Heart right ventricle (tissue), 16 donors: ENCODE measurements at places on chromosomes 13 and 19. TPM values are rescaled to one million over a fixed set of nuclear protein-coding genes. Genes with fewer than 3 reads are reported as not detected.

GRCh38 chr13:26680123-26680450 lies 80.5 kb downstream of the GPR12 start:
- DNase-seq, result no peak
- H3K4me3 ChIP-seq, result no peak overlapping the region
- no peaks in the 10 kb centered on the region for H3K4me1 ChIP-seq
- peaks cover 31% of the 10 kb centered on the region for H3K36me3 ChIP-seq
- H3K27me3 ChIP-seq, result no peaks in the 10 kb centered on the region
- H3K27ac ChIP-seq, result no peak overlapping the region

DNA sequence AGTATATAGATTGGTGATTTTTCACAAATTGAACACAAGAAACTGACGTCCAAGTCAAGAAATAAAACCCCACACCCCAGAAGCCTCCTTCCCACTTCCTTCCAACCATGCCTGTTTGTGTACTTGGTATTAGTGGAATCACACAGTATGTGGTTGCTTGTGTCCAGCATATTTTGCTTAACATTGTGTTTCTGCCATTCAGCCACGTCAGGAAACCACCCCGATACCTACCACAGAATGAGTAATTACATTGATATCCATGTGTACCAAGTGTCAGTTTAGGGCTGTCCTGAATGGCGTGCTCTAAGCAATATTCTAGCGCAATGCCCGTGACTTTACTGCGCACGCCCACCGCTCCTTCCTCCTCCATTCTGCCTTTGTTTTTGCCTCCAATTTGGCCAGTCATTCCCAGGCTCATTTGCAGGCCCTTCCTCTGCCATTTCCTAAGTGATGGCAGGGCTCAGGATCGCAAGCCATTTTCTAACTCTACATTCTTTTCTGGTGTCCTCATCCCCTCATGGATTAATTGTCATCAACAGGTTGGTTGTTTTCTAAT lies 25.9 kb upstream of the MPHOSPH8 start:
- no peak overlapping the region for H3K4me3 ChIP-seq
- no peaks in the 10 kb centered on the region for H3K36me3 ChIP-seq
- H3K27ac ChIP-seq, result no peak overlapping the region
- no peaks in the 10 kb centered on the region for H3K4me1 ChIP-seq
- DNase-seq, result no peak

DNA sequence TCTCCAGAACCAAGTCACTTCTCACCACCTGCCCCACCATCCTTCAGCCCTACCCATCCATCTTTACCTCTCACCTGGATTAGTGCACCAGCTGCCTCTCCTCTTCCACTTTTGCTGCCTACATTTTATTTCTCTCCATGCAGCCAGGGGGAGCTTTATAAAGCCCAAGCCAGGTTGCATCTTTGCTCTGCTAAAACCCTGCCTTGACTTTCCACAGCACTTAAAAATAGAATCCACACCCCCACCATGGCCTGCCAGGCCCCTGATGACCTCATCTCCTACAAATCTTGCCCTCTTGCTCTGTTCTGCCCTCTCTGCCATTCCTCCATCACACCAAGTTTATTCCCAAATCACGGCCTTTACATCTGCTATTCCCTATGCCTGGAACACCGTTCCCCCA lies 1.8 kb downstream of the HOOK2 start:
- H3K27me3 ChIP-seq, result no peaks in the 10 kb centered on the region
- no peaks in the 10 kb centered on the region for H3K36me3 ChIP-seq

DNA sequence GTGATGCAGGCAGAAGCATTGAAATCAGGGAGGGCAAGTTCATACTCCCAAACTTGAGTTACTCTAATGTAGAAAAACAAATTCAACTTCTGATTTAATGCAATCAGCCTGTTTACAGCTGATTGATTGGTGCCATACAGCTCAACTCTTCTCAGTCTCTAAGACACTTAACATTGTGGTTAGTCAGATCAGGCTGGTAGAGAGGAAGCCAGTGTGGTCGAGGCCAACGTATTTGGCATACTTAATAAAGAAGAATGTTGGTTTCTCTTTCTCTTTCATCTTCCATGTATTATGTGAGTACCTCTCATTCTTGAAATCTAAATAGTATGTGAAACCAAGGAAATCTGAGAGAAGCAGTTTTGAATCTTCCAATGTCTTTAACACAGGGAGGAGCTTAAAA lies 255.0 kb upstream of the SLITRK1 start:
- H3K27ac ChIP-seq, result no peak overlapping the region
- no peak for DNase-seq
- H3K27me3 ChIP-seq, result no peaks in the 10 kb centered on the region
- H3K4me1 ChIP-seq, result no peaks in the 10 kb centered on the region

DNA sequence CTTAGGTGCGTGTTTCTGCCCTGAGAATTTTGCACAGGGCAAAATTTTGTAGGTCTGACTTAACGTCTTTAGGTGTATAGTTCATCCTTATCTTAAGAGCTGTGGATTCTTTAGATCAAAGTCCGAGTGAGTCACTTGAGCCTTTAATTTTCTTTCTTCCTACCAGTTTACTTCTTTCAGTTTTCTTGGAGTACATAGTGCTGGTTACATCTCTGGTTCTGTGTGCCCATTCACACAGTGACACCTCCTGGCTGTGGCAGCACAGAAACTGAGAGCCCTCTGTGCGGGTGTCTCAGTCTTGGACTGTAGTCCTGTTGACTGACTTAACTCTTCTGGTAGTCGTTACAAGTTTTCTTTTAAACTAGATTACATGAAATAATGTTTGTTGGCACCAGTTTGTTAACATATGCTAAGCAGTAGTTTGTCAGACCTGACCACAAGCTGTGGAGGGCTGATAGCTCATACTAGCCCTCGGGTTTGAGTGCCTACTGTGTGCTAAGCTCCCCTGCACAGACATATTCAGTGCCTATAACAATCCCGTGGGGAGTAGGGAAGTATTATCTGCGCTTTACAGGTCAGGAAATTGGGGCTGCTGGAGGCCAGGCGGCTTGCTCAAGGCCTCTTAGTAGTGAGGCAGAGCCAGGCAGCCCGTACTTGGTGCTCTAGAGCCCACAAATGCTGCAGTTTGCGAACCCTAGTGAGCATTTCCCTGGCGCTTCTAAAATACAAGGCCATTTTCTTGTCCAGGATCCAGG lies 1.6 kb downstream of the GATAD2A start:
- no peaks in the 10 kb centered on the region for H3K36me3 ChIP-seq
- H3K27me3 ChIP-seq, result no peaks in the 10 kb centered on the region
- H3K4me1 ChIP-seq, result peaks cover 42% of the 10 kb centered on the region
- no peak for DNase-seq
- peak overlapping the region; percentile 96 for H3K4me3 ChIP-seq

DNA sequence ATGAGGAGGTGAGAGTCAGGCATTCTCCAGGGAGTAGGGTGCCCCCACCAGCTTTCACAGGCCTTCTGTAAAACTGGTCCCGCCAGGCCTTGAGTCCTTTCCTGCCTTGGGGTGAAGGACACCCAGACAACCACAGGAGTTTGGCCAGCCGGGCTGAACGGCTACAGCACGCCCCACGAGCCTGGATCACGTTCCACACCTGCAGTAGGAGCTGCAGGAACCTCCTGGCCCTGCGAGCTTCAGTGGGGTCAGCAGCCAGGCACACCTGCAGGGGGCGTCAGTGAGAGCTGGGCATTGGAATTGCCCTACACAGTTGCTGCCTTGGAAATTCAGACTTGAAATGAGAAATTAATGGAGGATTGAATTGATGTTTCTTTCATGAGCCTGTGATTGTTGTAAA lies 45.7 kb downstream of the COL4A2 start:
- no peaks in the 10 kb centered on the region for H3K27me3 ChIP-seq
- peak overlapping the region; percentile 24 for H3K27ac ChIP-seq
- H3K4me1 ChIP-seq, result peaks cover 35% of the 10 kb centered on the region
- H3K36me3 ChIP-seq, result peaks cover 23% of the 10 kb centered on the region
- H3K4me3 ChIP-seq, result no peak overlapping the region

GRCh38 chr13:48559638-48560320 lies 26.9 kb upstream of the RCBTB2 start:
- H3K4me1 ChIP-seq, result peaks cover 6% of the 10 kb centered on the region
- no peaks in the 10 kb centered on the region for H3K36me3 ChIP-seq
- no peak overlapping the region for H3K4me3 ChIP-seq
- no peak for DNase-seq
- H3K27ac ChIP-seq, result no peak overlapping the region
- no peaks in the 10 kb centered on the region for H3K27me3 ChIP-seq

DNA sequence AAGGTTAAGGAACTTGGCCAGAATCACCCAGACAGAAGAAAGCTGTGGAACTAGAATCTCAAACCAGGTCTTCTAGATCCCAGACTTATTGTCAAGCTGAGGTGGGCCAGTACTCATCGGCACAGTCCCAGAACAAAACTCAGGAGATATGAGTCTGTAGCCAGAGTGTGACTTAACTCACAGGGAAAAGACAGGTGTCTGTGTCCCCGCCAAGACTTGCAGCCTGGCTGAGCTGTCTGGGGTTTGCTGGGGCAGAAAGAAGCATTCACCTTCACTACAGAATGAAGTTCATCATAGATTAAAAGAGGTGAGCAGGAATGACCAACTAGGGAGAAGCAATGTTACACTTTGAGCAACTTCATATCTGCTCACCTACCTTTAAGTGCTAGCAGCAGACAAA lies 257.2 kb downstream of the FOXO1 start:
- no peaks in the 10 kb centered on the region for H3K36me3 ChIP-seq
- no peak overlapping the region for H3K4me3 ChIP-seq
- no peaks in the 10 kb centered on the region for H3K27me3 ChIP-seq
- H3K4me1 ChIP-seq, result no peaks in the 10 kb centered on the region
- no peak overlapping the region for H3K27ac ChIP-seq

GRCh38 chr13:105035092-105035491 lies 1500.4 kb downstream of the EFNB2 start:
- no peaks in the 10 kb centered on the region for H3K4me1 ChIP-seq
- no peak overlapping the region for H3K4me3 ChIP-seq
- DNase-seq, result no peak

DNA sequence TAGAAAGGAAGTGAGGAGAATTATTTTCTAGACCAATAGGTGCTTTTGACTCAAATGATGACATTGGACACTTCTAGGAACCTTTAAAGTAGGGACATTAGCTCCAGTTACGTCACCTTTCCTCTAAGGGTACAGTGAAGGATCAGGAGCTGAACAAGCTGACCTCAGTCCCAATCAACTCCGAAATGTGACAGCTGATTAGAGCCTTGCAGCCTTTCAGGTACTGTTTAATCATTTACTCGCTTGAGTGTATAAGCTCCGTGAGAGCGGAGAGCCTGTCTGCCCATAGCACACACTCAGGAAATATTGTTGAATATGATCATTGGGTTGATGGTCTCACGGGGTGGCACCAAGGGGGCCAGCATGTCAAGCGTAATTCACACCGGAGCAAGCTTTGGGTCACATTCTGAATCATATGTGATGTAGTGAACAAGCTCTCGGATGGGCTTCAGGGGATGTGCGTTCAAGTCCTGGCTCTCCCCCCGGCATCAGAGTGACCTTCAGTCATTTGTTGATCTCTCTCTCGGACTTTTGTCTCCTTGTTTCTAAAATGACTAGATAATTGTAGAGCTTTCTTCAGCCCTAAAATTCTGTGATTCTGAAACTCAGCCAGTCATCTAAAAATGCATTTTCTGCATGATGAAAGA lies 141.9 kb downstream of the ZIC5 start:
- no peaks in the 10 kb centered on the region for H3K4me1 ChIP-seq
- H3K36me3 ChIP-seq, result no peaks in the 10 kb centered on the region
- no peak overlapping the region for H3K4me3 ChIP-seq

GRCh38 chr13:75395901-75396300 lies 86.1 kb downstream of the TBC1D4 start:
- H3K27me3 ChIP-seq, result no peaks in the 10 kb centered on the region
- no peaks in the 10 kb centered on the region for H3K4me1 ChIP-seq
- no peak overlapping the region for H3K4me3 ChIP-seq
- H3K27ac ChIP-seq, result no peak overlapping the region
- no peak for DNase-seq

DNA sequence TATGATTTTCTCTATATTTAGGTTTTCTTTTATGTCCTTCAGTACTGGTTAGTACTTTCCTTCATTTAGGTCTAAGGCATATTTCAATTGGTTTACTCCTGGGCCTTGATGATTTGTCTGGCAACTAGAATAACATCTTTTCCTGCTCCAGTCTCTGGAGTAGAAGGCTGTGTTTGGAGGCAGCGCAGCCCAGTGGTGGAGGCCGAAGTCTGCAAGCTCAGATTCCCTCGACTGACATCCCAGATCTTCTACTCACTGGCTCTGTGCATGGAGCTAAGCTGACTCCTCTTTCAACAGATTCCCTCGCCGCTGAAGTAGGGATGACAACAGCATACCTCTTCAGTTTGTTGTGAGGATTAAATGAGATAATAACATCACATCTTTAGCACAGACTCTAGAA lies 141.0 kb downstream of the RAP2A start:
- peaks cover 3% of the 10 kb centered on the region for H3K4me1 ChIP-seq
- peak; percentile 27 for DNase-seq
- no peaks in the 10 kb centered on the region for H3K27me3 ChIP-seq
- no peak overlapping the region for H3K27ac ChIP-seq

The FBXO17 gene
- 2.5 TPM for polyA plus RNA-seq

The FLT1 gene
- polyA plus RNA-seq, result 22.9 TPM
